Left ventricle myocardium inferior (tissue), 1 donor: ENCODE measurements at places on chromosomes 11 and 22.

DNA sequence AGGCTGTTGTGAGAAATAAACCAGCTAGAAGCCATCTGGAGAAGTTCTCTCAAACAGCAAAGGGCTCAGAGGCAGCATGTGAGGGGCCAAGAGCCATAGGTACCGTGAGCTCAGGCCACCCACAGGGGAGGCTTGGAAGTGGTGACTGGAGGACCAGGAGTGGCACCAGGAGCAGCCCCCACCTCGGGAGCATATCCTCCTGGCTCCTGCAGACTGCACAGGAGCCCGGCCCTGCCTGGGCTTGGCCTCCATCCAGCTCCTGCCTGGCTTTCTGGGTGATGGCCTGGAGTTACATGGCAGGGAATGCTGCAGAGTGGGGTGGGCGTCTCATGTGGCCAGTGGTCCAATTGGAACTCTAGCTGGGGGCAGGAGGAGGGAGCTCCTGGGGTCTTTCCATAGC is 4.2 kb upstream of the MPPED1 start:
- no peak for DNase-seq

GRCh38 chr11:29343465-29344333 is 673.1 kb downstream of the KCNA4 start:
- peak; percentile 32 for DNase-seq

DNA sequence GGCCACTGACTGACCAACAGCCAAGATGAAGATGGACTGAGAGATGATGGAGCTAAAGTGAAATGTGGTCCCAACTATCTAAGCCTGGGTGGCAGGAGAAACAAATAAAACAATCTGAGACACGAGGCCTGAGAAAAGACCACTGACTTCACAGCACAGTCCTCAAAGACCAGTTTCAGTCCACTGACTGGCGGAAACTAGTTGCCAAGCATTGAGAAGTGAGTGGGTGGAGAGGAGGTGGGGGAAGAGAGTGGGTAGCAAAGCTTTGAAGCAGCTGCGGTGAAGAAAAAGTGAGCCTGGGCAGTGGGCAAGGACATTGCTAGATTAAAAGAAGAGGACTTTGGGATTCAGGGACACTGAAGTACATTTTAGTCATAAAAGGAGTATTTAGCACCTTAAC is 1.9 kb downstream of the MS4A1 start:
- DNase-seq = no peak

DNA sequence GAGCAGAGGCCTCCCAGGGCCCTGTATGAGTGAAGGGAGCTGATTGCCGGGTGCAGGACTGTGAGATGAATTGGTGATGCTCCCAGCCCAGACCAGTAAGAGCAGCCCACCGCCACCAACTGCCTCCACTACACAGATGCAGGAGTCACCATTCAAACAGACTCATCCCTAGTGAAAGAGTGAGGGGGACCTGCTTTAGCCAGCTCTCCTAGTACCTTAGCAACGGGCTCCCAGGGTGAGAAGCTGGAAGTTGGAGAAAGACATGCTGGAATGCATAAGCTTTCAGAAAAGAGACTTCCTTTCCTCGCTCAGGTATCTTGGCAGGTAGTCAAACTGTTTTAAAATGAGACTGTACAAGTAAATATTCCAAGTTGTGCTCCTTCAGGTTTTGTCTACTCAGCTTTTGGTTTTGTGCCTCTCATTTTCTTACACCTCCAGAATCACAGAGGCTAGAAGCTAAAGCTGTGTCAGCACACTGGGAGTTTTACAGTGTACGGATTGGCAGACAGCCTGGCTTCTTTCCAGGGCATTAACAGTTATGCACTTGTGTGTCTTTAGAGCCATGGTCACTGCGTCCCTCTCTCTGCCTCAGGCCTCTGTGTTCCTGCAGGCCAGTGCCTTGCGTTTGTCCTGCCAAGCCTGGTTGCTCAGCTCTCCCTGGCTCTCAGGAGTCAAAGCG is 146.2 kb downstream of the ATXN10 start:
- peak; percentile 44 for DNase-seq

DNA sequence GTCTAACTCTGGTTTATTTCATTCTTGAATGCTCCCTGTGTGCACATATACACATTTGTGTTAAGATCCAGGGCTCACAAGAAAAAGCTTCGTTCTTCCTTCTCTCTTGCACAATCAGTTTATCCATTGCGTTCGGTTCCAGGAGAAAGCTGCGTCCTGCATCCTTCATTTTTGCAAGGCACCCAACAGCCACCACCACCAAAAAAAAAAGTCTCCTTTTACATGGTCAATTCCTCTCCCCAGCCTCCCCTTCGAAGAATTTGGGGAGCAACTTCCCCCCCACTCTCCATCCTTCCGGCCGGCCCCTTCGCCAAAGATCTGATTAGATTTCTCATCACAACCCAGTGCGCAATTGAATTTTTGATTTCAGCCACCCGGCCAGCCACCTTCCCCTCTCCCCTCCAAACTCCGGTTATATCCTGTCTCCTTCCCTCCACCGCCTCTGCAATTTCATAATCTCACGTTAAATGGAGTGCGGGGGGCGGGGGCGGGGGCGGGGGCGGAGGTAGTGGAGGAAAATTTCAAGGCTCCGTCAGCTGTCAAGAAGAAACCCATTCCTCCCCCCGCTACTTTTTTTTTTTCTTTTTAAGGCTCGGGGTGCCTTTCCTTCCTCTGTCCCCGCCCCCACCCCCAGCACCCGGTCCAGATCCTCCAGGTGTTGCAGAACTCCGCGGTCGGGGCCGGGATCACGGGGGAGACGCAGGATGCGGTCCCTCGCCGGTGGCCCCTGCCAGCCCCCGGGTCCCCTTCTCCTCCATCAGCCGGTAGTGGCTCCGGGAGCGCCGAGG is 1166.5 kb downstream of the LRRC4C start:
- no peak for DNase-seq

DNA sequence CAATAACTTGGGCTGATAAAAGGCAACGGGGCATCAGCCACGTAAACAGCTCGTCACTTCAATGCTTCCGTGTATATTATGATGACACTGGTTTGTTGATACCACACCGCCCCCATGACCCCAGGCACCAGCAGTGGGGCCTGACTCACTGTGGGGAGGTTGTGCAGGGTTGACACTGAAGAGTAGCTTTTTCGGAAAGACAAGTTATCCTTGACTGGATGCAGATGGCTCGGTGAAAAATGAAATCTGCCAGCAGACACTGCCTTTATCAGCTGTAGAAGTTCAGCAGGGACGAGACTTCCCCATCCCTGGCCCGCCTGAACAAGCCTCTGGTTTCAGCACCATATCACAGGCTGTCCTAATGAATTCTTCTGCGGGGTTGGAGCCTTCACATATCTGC is 55.6 kb downstream of the WT1 start:
- DNase-seq = no peak

DNA sequence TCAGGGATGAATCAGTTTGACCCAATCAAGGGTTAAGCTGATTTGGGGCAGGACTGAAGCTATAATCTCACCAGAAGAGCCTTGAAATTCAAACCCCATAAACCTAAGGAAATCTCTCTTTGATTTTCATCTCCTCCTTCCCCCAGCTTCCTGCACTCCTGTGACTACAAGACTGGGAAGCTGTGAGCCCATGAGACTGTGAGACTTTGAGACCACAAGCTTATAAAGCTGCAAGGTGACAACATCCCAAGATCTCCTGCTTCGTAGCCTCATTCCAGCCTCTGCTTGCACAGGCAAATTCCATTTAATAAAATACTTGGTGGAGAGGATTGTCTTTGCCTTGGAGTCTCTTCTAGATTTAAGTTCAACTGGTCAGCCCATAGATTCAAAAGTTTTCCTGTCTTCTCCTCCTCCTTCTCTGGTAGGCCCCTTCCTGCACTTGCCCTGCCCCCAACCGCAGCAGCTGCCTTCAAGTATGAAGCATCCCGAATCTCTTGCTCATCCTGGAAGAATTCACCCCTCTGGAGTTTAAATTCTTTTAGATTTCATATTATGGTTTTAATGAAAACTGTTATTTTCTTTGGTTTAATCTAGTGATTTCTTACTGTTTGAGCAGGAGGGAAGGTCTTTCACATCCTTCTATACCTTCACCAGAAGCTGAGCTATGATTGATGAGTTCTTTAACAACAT is 42.1 kb downstream of the PAMR1 start:
- no peak for DNase-seq

- no peak for DNase-seq
These were observed 79.7 kb upstream of the WNT7B start for GRCh38 chr22:46056546-46057245.

DNA sequence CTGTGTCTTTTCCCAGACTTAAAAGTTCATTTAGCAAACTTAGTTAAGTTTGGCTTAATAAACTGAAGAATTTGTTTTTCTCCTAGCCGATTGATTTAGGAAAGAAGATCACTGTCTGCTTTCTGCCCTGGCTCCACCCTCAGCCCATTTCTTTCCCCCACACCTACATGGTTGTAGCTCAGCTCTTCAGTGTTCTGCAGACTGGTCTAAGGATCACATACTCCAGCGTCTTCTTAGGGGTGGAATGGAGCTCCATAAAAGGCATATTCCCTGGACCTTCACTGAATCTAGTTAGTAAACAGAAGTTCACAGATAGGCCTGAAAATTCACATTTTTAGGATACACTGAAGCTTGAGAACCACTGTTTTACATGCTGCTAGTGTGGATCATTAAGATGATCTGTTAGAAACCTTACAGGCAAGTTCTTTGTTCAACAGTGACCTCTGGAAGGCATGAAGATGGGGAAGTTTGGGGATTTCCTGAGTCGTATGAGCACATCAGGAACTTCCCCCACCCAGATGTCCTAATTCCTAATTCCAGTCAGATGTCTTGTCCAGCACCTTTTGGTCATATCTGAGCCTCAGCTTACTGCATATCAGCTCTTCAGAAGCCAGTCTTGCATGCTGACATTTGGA is 16.8 kb downstream of the PIWIL4 start:
- no peak for DNase-seq

DNA sequence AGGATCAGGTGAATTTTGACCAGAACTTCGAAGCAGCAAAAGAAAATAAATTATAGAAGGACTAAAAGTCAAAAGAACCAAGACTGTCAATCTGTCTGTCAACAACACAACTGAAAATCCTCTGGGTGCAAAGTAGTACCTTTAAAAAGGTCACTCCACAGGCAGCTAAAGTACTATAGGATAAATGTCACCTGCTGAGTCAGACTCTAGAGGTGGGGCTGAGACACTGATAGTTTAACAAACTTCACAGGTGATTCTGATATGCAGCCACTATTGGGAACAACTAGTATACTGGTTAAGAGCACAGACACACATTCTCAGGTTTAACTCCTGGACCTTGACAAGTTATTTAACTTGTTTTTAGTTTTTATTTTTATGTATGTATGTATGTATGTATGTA is 107.3 kb downstream of the FCHSD2 start:
- DNase-seq = no peak

GRCh38 chr11:17781626-17782025 is 47.0 kb downstream of the KCNC1 start:
- no peak for DNase-seq

GRCh38 chr22:38467904-38468442 is at the start of gene KDELR3:
KDELR3 (plus strand) TSS chr22:38468096; CDS start chr22:38468234, 138 bp downstream.
- DNase-seq = peak; percentile 72

DNA sequence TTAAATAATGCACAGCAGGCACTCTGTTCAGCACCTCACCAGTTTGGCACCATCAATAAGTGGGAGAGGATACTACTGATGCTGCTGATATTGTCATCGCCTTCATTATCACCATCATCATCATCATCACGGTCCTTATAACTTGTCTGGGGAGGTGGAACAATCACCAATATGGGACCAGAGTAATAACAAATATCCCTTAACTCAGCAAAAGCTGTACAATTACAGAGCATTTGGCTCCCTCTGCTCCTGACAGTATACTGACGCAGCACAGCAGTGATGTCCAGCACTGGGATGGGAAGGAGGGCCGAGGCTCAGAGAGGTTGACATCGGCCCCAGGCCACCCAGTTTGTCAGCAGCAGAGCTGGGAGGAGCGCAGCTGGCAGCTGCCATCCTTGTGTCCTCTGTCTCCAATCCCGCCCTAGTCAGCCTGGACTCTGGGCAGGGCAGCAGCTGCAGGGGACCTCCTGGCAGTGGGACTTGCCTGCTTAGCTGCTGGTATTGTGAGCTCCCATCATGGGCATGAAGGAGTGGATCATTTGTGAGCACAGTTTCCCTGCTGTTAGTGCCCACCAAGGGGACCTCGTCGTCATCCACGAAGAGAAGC is 90.0 kb downstream of the DHCR7 start:
- DNase-seq = no peak

GRCh38 chr22:37898441-37899181 is 7.5 kb upstream of the MICALL1 start:
- DNase-seq = no peak

GRCh38 chr22:50246242-50247175 is 1.7 kb upstream of the TUBGCP6 start:
- DNase-seq = no peak

DNA sequence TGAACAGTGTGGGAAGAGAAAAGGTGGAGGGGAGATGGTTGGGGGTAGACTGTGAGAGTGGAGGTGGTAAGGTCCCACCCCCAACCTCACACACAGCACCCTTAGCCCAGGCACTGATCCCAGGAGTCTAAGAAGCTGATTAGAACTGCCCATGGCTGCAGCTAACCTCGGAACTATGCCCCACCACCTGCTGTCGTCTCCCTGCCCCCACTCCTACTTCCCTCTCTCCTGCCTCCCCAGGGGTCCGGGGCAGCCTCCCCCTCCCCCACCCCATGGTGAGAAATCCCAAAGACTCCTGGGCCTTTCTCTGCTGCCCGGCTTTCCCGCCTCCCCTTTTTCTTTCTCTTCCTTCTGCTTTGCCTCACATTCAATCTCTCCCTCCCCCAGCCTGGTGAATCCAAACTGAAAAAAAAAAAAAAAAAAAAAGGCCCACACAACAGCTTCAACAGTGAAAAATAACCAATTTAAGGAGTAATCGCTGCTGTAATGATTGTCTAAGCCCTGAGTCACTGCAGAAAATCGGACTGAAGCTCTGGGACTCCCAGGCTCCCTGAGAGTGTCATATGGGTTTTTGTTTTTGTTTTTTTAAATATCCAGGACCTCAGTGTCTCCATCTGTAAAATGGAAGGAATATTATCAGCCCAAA is 9.6 kb upstream of the TP53I11 start:
- DNase-seq = no peak

DNA sequence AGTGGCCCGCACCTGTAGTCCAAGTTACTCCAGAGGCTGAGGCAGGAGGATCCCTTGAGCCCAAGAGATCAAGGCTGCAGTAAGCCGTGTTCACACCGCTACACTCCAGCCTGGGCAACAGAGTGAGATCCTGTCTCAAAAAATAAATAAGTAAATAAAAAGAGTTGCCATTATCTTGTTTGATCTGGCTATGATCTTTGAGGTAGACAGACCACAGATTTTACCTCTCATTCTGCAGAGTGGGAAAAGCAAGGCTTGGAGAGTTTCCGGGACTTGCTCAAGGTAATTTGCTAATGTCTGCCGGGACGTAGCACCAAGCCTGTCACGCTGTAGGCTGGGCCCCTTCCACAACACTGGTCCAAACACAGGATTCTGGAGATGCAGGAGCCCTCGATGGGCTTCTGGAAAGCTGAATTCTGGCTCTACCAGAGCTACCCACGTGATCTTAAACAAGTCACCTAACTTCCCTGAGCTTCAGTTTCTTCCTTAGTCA is 6.8 kb downstream of the GRAP2 start:
- no peak for DNase-seq

GRCh38 chr11:76629116-76629852 is 41.3 kb downstream of the LRRC32 start:
- DNase-seq = peak; percentile 38

- no peak for DNase-seq
These were observed 165.7 kb downstream of the COMMD9 start for GRCh38 chr11:36123336-36124101.
